ENCODE measurements at places on chromosomes 11 and 22.

GRCh38 chr11:100066399-100066798 is 620.7 kb upstream of the ARHGAP42 start:
- DNase-seq: no peak

GRCh38 chr11:119493712-119494111 is 70.7 kb upstream of the THY1 start:
- peak; percentile 17 for DNase-seq

DNA sequence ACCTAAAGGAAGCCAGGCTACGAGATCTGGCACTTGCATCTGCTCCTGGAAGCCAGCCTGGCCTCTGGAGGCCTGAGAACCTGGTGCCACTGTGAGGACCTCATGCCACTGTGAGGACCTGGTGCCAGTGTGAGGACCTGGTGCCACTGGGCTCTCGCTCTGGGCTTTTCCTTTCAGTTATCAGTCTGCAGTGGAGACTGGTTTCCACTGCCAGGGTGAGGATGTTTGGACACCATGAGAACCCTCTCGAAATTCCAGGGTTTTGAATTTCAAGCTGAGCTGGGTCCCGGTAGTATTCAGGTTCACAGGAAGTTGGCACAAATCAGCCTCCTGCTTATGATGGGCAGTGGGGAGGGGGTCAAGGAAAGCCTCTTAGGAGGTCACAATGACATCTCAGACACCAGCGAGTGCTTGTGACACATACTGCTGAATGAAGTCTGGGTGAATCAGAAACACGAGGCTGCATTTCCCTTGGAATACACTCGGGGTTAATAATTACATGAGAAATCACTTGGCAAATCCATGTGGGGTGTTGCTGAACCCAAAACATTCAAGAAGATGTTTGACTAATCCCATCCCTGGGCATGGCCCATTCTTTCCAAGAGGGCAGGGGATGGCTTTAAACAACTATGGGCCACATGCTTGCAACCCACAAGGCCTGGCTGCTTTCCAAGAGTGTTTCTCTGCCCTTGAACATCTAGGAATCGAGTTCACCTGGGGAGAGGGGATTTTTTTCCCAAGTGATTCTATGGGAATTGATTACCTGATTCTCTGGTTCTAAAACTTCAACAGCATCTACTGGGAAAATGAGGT is 60.2 kb downstream of the LINC01488 start:
- DNase-seq: no peak

- DNase-seq: peak; percentile 65
Measured at GRCh38 chr11:67276781-67277230, 10.5 kb downstream of the GRK2 start.

- DNase-seq: peak; percentile 75
Measured at GRCh38 chr22:29245626-29246385, 22.0 kb downstream of the RHBDD3 start.

DNA sequence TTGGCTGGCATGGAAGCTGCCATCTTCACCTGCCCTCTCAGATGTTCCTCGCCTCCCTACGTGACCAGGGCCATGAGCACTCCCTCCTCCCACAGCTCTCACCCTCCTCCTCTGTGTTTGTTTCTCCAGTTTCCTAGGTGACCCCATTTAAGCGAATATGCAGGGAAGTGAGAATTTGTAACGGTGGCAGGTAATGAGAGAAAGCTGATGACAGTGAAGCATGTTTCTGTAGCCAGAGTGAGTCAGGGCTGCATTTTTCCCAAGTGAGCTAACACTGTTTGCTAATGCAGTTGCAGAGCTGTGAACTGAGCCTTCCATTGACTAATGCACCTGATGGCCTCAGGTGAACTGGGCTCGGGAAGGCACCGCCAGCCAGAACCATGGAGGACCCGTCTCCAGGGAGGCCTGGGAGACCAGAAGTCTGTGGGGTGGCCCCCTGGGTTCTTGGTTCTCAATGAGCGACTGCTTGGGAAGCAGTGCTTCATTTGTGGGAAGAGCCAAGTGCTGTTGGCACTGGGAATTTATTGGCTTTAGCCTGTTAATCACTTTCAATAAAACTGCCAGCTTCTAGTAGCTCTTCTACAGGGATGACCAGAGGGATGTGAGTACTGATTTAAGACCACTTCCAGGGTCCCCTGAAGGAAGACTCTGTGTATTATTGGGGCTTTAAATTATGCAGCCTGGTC is 64.5 kb downstream of the BARX2 start:
- DNase-seq: no peak

GRCh38 chr11:124085997-124086846 is 29.0 kb upstream of the VWA5A start:
- no peak for DNase-seq

DNA sequence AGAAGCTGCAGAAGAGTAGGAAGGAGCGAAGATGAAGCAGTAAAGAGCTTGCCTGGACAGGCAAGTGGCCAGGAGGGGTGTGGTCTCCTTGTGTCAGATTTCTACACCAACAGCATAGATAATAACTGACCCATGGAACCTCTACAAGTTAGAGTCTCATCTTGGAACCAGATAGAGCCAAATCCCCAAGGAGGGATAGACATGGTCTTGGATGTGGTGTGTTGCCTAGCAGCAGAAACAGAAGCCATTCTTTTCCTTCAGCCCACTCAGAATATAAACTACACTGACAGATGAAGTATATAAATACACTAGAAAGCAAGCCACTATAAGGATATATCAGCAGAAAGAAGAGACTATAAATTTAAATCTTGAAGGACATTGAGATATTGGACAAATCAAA is 4.3 kb upstream of the CARD16 start:
- no peak for DNase-seq

GRCh38 chr11:77418971-77419597 is 54.8 kb downstream of the PAK1 start:
- DNase-seq: no peak

GRCh38 chr11:27934830-27935145 is 173.2 kb downstream of the KIF18A start:
- DNase-seq: no peak

GRCh38 chr22:39174498-39175352 is 22.2 kb upstream of the CBX7 start:
- peak; percentile 70 for DNase-seq

GRCh38 chr11:26862801-26863200 is 131.1 kb upstream of the FIBIN start:
- DNase-seq: no peak

DNA sequence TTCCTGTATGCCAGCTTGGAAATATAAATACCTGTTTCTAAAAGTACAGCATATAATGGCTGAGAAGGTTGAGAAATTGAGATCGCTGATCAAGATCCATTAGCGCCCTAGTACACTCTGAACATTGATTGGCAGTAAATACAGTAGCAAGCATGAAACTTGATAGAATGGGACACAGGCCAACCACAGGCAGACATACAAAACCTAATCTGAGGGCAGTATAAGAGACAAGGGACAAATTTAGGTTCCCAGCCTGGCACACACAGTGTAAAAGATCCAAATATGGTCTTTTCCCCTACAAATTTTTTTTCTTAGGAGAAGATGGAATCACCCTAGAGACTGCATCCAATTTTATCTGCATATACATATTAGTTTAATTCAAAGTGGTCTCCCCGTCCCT is 126.5 kb upstream of the ARHGAP42 start:
- no peak for DNase-seq

GRCh38 chr22:33337524-33337923 is 279.3 kb upstream of the SYN3 start:
- peak; percentile 44 for DNase-seq

GRCh38 chr11:134838708-134839107 is 426.7 kb upstream of the B3GAT1 start:
- no peak for DNase-seq

DNA sequence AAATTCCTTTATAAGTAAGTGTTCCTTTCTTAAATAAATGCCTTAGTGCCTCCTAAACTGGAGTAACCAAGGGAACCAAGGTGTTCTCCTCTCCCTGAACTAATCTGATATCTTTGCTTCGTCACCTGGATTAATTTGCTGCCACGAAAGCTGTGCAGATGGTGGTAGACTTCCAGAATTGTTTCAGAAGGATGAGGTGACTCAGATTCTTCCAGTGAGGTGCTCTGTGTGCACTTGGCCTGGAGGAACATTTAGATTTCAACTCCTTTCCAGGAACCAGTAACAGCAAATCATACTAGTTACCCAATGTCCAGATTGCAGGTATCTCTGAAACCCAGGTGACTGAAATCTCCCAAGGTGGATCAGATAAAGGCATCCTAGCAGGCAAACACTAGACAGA is 181.9 kb downstream of the FAT3 start:
- DNase-seq: no peak

DNA sequence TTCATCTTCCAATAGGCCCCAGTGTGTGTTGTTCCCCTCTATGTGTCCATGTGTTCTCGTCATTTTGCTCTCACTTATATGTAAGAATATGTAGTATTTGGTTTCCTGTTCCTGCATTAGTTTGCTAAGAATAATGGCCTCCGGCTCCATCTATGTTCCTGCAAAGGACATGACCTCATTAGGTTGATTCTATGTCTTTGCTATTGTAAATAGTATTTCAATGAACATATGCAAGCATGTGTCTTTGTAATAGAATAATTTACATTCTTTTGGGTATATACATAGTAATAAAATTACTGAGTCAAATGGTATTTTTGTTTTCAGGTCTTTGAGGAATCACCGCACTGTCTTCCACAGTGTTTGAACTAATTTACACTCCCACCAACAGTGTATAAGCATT is 202.9 kb upstream of the KIRREL3 start:
- DNase-seq: no peak

DNA sequence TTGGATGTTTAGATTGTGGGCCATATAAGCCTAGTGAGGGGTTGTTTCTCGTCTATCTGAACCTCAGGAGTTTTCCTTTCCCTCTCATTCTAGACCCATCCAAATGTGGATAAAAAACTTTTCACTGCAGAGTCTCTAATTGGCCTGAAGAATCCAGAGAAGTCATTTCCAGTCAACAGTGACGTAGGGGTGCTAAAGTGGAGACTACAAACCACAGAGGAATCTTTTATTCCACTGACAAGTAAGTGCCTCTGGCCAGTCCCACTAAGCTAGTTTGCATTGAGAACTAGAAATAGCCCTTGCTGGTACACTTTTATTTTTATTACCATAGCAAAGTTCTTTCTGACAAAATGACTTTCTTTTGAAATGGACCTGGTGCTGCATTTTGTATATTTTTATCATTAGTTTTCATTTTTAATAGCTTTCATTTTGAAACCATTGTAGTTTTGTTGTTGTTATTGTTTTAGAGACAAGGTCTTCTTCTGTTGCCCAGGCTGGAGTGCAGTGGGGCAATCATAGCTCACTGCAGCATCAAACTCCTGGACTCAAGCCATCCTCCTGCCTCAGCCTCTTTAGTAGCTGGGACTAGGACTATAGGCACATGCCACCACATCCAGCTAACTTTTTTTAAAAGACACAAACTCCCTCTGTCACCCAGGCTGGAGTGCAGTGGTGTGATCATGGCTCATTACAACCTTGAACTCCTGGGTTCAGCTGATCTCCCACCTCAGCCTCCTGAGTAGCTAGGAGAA is 14.6 kb upstream of the PHLDB1 start:
- DNase-seq: no peak

- no peak for DNase-seq
Measured at GRCh38 chr11:45772986-45773785, 31.8 kb upstream of the SLC35C1 start.
